ENCODE measurements at places on chromosomes 16 and 17. TPM values are rescaled to one million over a fixed set of nuclear protein-coding genes. Genes with fewer than 3 reads are reported as not detected.

- no peak for DNase-seq
Measured at GRCh38 chr17:76462556-76463290, 4.7 kb upstream of the AANAT start.

GRCh38 chr17:76132574-76133338 lies 8.3 kb downstream of the FOXJ1 start:
- peak; percentile 100 for DNase-seq

- no peak for DNase-seq
Measured at GRCh38 chr17:16477666-16478065, 14.3 kb downstream of the LRRC75A start.

- DNase-seq: no peak
Measured at GRCh38 chr17:30449480-30449879, 27.7 kb upstream of the GOSR1 start.

GRCh38 chr16:86545954-86546637 lies 8.9 kb downstream of the MTHFSD start:
- DNase-seq: no peak

DNA sequence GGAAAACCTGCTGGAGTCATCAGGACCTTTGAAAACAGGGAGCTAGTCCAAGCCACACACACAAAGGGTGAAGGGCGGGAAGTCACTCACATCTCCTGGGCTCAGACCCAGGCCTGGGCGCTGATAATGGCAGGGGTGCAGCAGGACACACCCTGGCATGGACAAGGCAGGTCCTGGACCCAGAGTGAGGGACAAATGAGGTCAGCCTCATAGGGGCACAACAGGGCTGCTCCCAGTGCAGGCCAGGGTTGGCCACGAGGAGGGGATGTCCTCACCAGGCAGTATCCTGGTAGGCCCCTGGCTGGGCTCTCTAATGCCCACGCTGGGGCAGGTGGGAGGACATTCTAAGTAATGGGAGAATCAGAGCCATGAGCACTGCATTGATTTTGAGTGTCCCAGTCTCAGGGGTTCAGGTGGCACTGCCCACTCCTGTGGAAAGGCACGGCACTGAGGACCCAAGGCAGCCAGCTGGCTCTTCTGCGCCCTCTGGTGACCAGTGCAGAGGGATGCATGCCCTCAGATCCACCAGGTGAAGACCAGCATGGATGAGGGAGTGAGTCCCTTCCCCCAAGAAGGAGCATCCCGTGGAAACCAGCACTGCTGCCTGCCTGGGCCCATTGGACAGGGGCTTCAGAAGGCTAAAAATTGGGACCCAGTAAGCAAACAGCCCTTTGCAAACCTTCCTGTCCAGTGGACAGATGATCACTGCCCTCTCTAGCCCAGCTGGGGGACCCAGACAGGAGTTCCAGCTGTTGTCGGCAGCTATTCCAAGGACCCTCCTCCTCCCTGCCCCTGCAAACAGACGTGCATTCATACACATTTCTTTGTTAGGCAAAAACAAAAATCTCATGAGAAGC lies 23.4 kb upstream of the SREBF1 start:
- DNase-seq: peak; percentile 78

DNA sequence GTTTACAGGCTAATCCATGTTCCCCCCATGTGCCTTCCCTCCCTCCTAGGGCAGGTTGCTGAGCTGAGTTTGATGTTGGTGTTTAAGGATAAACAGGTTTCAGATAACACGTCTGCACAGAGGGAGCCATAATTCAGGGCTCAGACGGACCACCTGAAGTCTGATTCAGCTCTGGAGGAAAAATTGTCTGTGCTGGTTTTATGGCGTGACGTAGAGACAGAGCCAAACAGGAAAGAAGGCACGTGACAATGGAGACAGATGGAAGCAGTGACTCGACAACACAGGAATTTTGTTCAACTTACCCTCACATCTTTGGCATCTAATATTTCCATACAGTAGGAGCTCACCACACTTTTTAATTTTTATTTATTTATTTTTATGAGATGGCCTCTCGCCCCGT lies 10.7 kb upstream of the USP10 start:
- no peak for DNase-seq

DNA sequence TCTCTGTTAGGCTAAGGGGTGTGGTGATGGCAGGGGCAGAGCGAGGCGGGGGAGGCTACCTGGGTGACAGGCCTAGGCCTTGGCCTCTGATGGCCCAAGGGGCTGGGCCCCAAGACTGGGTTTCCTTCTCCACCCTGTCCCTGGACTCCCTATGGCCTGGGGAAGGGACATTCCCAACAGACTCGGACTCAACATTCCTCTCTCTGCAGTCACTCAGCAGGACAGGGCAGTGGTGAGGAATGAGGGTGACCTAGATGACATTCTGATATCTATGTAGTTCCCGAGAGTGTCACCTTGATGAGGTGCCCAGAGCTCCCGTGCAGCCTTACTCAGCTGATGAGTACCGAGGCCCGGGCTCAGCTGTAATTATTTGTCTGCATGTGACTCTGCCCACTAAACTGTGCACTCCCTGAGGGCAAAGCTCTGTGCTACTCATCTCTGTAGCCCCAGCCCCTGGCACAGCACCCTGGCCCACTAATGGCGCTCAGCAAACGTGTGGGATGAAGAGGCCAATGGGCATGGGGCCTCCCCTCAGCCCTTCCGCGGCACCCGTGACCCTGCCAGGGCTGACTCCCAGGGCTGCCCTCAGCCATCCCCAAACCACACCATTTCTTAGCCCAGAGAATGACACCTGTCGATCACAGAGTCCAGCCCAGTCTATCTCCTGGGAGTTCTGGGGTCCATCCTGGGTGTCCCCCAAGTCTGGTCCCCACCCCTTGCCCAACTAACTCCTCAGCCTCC lies 2.2 kb downstream of the PLCD3 start:
- DNase-seq: peak; percentile 82

DNA sequence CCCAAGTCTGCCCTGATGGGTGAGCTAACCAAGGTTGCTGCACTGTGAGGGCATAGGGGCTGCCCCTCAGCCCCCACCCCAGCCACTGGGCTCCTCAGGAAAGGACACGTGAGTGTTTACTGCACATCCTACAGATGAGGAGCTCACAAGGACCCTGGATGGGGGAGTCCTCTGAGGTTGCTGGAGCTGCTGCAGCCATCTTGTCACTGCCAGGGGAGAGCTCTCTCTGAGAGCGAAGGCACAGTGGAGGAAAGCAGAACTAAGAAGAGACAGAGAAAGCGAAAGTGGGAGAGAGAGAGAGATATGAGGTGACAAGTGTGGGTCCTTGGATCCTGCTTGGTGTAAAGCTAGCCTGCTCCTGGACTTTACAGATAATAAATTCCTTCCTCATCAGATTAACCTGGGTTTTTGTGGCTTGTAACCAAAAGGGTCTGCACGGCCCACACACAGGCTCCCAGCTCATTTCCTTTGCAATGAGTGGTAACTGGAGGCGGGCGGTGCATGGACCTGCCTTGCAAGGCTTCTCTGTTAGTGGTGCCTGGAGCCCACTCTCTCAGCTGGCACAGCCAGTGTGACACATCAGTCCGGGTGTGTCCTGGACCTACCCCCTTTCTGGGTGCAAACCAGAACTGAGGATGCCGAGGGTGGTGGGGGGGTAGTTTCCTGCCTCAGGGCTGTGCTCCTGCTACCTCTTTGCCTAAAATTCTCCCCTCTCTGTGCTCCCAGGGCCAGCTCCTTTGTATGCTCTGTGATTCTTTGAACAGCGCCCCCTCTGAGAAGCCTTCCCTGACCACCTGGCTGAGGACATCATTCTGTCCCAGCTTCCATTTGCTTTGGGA lies 14.2 kb downstream of the SNX20 start:
- no peak for DNase-seq

- DNase-seq: peak; percentile 98
Measured at GRCh38 chr17:43778337-43779144, at the start of gene DUSP3. Gene DUSP3 (minus strand): TSS chr17:43778977. CDS start chr17:43778924, 53 bp downstream.

DNA sequence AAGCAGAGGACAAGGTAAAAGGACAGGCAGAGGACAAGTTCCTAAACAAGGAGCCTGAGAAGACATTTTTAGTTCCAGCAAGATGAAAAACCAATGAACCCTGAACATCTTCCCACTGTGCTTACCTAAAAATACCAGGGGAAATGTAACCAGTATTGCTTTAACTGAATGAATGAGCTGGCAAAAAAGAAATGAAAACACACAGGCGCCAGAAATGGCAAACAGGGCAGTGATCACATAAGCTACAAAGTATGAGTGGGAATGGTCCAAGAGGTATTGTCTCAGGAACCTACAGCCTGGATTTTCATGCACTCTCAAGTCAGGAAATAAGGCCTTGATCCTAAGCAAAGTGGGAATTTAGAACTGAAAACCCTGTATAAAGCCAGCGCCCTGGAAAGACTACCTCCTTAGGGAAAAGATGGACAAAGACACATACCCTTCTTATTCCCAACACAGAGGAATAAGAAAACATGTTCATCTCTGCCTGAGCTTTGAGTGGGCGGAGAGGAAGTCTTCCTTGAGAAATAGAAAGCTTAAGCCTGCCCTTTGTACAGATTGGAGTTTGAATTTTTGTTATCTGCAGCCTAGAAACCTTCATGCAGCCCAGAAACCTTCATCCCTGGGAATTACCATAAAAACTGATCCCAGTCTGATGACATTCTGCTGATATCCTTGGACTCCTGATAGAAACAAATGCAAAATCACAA lies 2.1 kb downstream of the CMTM2 start:
- no peak for DNase-seq

- no peak for DNase-seq
Measured at GRCh38 chr16:53542283-53542682, 39.3 kb upstream of the AKTIP start.

DNA sequence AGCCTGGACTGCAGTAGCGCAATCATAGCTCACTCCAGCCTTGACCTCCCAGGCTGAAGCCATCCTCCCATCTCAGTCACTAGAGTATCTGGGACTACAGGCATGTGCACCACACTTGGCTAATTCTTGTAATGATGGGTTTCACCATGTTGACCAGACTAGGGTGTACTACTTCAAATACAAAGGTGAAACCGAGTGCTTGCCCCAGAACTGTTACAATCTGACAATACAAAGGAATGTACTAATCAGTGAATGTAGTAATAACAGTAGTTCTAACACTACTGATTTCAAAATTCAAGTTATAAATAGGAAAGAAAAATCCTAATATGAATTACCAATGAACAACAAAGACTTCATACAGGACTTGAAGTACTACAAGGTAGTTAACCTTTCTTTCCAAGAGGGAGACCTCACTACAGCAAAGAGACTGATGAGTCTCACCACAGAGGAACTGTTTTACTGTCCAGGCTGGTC lies 24.4 kb downstream of the CRK start:
- DNase-seq: no peak

GRCh38 chr17:57955183-57955931 lies at the start of gene CUEDC1:
Gene CUEDC1 (minus strand): TSS chr17:57955412. CDS start chr17:57885564, 69,848 bp downstream.
- peak; percentile 76 for DNase-seq

- DNase-seq: no peak
Measured at GRCh38 chr17:183021-183420, 1.6 kb upstream of the DOC2B start.

- no peak for DNase-seq
Measured at GRCh38 chr17:79039886-79040285, 15.9 kb downstream of the C1QTNF1 start.

GRCh38 chr17:44775838-44776621 lies 17.2 kb downstream of the ADAM11 start:
- DNase-seq: peak; percentile 99

GRCh38 chr17:18975597-18975996 lies 23.6 kb downstream of the SLC5A10 start:
- DNase-seq: no peak

The RAPGEFL1 gene
- total RNA-seq: 15.0 TPM

The SLC16A6 gene
- 1.0 TPM for total RNA-seq

The TAT gene
- total RNA-seq: not detected
